Fibroblast of the conjunctiva (primary cell): ENCODE measurements at places on chromosomes 1 and 21.

- DNase-seq: no peak
These were observed 39.9 kb downstream of the STUM start for GRCh38 chr1:226588484-226588883.

- no peak for DNase-seq
These were observed 19.7 kb downstream of the MTARC1 start for GRCh38 chr1:220806408-220806807.

- DNase-seq: no peak
These were observed 22.9 kb downstream of the DDX20 start for GRCh38 chr1:111778541-111779051.

DNA sequence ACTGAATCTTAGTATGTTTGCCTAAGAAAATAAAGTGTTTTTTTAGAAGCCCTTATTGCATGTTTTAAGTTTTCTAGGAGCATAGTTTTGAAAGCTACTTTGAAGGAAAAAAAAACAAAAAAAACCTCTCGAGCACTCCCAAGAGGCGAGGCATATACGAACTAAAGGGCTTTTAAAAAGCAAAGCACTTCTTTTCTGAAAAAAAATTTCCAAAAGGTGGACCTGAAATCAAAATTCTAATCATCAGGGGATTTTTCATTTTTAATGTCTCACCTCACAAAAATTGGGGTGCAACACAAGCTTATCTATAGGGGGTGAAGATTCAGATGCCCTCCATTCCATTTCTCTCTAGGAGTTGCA is 594 bp downstream of the GLMN start:
- no peak for DNase-seq

- no peak for DNase-seq
These were observed 120.6 kb downstream of the DNM3 start for GRCh38 chr1:171961861-171962260.
